ENCODE measurements at places on chromosomes 16 and 17. TPM values are rescaled to one million over a fixed set of nuclear protein-coding genes. Genes with fewer than 3 reads are reported as not detected.

Gene HSD11B2
- polyA plus RNA-seq = 14.8 TPM

Gene TMC7
- polyA plus RNA-seq = 1.7 TPM

Gene HES7
- not detected for polyA plus RNA-seq

Gene KRT39
- polyA plus RNA-seq = not detected

Gene PTX4
- polyA plus RNA-seq = not detected

Gene CCL4L2
- polyA plus RNA-seq = not detected

Gene DHX8
- polyA plus RNA-seq = 89.2 TPM

Gene ABCA8
- not detected for polyA plus RNA-seq

Gene ASPA
- 0.13 TPM for polyA plus RNA-seq

Gene KRT33A
- polyA plus RNA-seq = not detected

Gene FN3K
- 5.3 TPM for polyA plus RNA-seq

Gene NOL11
- polyA plus RNA-seq = 130 TPM

DNA sequence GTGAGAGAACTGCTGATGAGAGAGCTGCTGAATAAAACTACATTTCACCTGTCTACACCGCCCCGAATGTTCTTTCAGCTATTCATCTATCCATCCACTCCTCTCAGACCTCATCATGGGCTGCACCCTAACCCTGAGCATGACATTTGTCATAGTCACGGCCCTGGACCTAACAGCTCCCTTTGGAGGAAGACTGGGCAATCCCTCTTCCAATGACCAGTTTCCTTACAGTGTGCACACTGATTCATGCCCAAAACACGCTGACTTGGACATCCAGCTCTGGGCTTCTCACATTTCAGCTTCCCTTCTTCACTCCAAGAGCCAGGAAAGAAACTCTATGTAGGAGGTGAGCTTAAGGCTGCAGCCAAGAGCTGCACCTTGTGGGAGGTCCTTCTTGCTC is 41.8 kb upstream of the ARL4D start:
- DNase-seq = no peak
- H3K27ac ChIP-seq = no peak overlapping the region
- H3K4me1 ChIP-seq = peaks cover 13% of the 10 kb centered on the region
- H3K36me3 ChIP-seq = no peaks in the 10 kb centered on the region
- no peak overlapping the region for H3K4me3 ChIP-seq
- H3K27me3 ChIP-seq = no peaks in the 10 kb centered on the region

DNA sequence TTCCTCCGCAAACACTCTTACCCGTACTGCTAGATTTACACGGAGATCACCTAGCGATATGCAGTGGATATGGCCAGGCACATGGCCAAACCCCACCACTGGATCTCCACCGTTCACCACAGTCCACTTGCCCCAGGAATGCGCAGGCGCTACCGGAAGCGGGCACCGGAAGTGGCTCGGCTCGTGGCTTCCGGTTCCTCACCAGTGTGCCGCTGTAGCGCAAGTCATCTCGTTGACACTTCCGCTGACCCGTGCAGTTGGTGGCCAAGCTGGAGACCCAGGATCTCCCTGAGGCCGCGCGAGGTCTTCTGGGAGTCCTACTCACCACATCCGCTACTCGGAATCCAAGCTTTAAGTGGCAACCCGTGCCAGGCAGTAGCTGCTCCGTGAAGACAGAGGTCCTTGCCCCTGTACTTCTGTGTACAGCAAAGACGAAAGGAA is 11.5 kb downstream of the ZNF597 start:
- H3K27ac ChIP-seq = no peak overlapping the region
- H3K27me3 ChIP-seq = no peaks in the 10 kb centered on the region
- H3K36me3 ChIP-seq = no peaks in the 10 kb centered on the region

- H3K4me1 ChIP-seq = no peaks in the 10 kb centered on the region
- no peaks in the 10 kb centered on the region for H3K27me3 ChIP-seq
- H3K4me3 ChIP-seq = no peak overlapping the region
- H3K36me3 ChIP-seq = no peaks in the 10 kb centered on the region
Measured at GRCh38 chr16:11128211-11129141, 127.5 kb downstream of the SOCS1 start.

- H3K36me3 ChIP-seq = peaks cover 31% of the 10 kb centered on the region
- peak; percentile 71 for DNase-seq
- H3K27ac ChIP-seq = 0 out of 2 replicates have a peak overlapping the region, but pooled peaks have one; percentile 21
- H3K4me3 ChIP-seq = no peak overlapping the region
Measured at GRCh38 chr16:14249291-14250032, 178.3 kb downstream of the MRTFB start.

DNA sequence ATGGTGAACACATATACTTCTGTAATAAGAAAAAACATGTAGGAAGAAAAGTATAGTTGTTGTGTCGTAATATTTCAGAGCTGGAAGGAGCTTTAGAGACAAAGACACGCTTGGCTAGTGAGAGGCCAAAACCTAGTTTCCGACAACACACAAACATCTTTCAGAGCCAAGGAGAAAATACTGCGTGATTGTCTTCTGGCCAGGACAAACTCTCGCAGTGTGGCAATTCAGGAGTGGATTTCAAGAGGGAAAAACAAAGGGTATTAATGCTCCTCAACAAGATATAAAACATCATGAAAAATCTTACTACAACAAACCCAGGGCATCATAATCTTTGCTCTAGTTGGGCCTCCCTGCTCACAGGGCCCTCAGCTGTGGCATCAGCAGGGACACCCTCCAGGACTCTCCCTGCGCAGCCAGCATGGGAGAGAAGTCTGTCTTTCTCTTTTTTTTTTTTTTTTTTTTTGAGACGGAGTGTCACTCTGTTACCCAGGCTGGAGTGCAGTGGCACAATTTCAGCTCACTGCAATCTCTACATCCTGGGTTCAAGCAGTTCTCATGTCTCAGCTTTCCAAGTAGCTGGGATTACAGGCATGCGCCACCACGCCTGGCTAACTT is 66.4 kb downstream of the CYB5B start:
- no peaks in the 10 kb centered on the region for H3K4me1 ChIP-seq
- DNase-seq = no peak
- H3K27me3 ChIP-seq = no peaks in the 10 kb centered on the region
- no peak overlapping the region for H3K4me3 ChIP-seq
- H3K36me3 ChIP-seq = no peaks in the 10 kb centered on the region

DNA sequence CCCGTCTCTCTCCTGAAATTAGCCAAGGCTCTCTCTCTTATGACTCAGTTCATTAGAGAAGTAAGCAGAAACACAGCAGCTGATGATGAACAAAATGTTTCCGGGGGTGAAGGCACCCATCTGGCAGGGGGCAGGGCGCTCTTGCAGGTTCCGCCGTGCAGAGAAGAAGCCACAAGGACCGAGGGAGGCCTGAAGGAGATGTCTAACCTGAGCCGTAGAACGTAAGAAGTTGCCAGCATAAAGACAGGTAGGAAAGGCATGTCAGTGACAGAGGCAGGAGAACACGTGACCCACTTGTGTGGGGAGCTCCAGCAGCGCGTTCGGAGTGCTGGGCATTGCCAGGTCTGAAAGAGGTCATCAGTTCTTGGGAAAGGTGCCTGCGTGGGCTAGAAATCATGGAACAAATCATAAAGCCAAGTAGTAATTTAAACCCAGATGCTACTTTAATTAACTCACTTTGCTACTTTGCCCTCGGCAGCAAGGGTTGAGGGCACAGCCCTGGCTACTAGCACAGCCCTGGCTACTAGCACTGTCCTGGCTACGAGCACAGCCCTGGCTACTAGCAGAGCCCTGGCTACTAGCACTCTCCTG is 198.6 kb downstream of the RPTOR start:
- H3K4me3 ChIP-seq = no peak overlapping the region
- H3K27me3 ChIP-seq = no peaks in the 10 kb centered on the region
- 0 out of 2 replicates have a peak, but pooled peaks cover 13% of the 10 kb centered on the region for H3K4me1 ChIP-seq

DNA sequence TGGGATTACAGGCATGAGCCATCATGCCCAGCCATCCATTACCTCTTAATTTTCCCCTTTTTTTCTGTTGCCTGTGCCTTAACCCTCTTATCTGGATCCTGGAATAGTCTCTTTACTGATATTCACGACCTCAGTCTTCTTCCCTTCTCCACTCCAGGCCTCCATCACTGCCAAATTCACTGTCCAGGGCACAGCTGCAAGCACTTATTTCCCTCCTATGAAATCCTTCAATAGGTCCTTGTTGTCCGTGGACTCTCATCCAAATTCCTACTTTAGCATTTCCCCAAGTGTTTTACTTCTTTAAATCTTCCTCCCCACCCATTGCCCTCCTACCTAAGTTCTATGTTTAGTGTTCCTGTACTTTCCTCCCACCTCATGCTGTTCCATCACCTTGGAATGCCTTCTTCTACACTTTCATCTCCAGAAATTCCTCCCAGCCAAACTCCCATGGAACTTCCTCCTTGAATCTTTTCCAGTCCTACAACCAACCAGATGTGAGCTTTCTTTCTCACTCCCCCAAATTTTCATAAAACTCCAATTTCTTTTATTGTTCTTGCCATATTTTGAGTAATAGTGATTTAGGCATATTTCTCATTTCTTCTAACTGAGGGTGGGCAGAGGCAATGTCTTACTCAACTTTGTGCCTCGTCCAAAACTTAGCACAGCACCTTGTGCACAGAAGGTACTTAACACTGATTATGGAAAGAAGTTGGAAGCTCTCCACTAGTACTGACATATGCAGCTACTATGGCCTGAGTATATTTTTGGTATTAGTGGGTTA is 35.3 kb downstream of the FAM20A start:
- H3K27me3 ChIP-seq = no peaks in the 10 kb centered on the region
- no peak overlapping the region for H3K27ac ChIP-seq
- H3K4me1 ChIP-seq = no peaks in the 10 kb centered on the region
- no peak overlapping the region for H3K4me3 ChIP-seq

GRCh38 chr16:57999366-57999970 is 1.0 kb downstream of the ZNF319 start:
- H3K27me3 ChIP-seq = no peaks in the 10 kb centered on the region
- DNase-seq = no peak
- peaks cover 8% of the 10 kb centered on the region for H3K4me1 ChIP-seq
- no peak overlapping the region for H3K27ac ChIP-seq
- H3K36me3 ChIP-seq = peaks cover 1% of the 10 kb centered on the region
- H3K4me3 ChIP-seq = peak overlapping the region; percentile 95

DNA sequence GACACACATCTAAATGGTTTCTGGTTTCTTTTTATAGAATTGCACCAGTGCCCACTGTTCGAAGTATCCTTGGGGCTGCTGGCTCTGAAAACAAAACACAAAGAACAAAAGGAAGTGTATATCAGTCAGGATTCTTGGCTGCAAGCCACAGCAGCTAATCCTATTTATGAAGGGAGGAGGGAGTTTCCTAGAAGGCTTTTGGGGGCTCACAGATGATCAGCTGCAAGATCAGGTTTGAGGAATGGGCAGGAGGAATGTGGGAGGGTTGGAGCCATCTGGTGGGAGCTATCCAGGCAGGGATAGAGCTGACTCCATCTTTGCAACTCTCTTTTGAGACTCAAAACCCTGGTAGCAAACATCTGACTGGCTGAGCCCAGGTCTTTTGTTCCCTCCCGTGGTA is 118.3 kb upstream of the EEF2KMT start:
- peaks cover 47% of the 10 kb centered on the region for H3K27me3 ChIP-seq
- H3K27ac ChIP-seq = no peak overlapping the region
- no peak overlapping the region for H3K4me3 ChIP-seq

- H3K4me1 ChIP-seq = peaks cover 28% of the 10 kb centered on the region
- H3K27ac ChIP-seq = 0 out of 2 replicates have a peak overlapping the region, but pooled peaks have one; percentile 66
- H3K27me3 ChIP-seq = peaks cover 25% of the 10 kb centered on the region
- DNase-seq = peak; percentile 62
- peak overlapping the region; percentile 94 for H3K4me3 ChIP-seq
Measured at GRCh38 chr17:63842173-63842539, 329 bp downstream of the SMARCD2 start.

DNA sequence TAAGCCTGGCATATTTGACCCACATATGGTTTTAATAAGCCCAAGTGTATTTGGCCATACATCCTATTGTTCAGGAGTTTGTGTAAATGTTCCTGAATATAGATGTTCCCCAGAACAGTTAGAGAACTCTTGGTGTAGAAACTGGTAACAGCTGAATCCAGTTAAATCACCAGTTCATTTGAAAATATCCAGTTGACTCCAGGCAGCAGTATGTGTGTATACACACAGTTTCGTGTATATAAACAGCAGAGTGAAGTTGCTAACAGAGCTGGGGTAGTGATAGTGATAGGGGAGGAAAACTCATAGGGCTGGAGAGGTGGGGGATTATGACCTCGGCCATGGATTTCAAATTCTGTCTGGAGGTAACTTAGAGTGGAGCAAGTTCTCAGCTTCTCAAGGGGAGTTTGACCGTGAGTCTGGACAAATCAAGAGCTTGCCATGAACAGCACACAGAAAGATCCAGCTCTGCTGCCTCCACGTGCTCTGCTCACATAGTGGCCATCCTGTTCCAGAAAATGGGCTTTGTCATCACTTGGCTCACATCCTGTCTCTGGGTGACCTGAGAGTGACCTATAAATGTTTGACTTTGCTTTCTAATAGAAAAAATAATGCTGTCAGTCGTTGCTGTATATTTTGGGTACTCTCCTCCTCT is 30.6 kb upstream of the MMD start:
- H3K4me1 ChIP-seq = peaks cover 22% of the 10 kb centered on the region
- no peaks in the 10 kb centered on the region for H3K36me3 ChIP-seq
- no peak for DNase-seq
- no peak overlapping the region for H3K27ac ChIP-seq

GRCh38 chr17:49076573-49077384 is 55.8 kb upstream of the B4GALNT2 start:
- no peak for DNase-seq
- no peak overlapping the region for H3K27ac ChIP-seq
- no peak overlapping the region for H3K4me3 ChIP-seq
- H3K27me3 ChIP-seq = no peaks in the 10 kb centered on the region

- DNase-seq = no peak
- no peak overlapping the region for H3K4me3 ChIP-seq
- no peaks in the 10 kb centered on the region for H3K36me3 ChIP-seq
- H3K27me3 ChIP-seq = no peaks in the 10 kb centered on the region
Measured at GRCh38 chr17:74393346-74393942, 26.1 kb downstream of the GPR142 start.

GRCh38 chr17:80872001-80872500 is 119.6 kb upstream of the CHMP6 start:
- H3K27me3 ChIP-seq = no peaks in the 10 kb centered on the region
- H3K4me3 ChIP-seq = no peak overlapping the region
- H3K36me3 ChIP-seq = no peaks in the 10 kb centered on the region
- no peak overlapping the region for H3K27ac ChIP-seq

GRCh38 chr17:18987862-18988545 is 16.6 kb downstream of the FAM83G start:
- H3K4me1 ChIP-seq = no peaks in the 10 kb centered on the region
- H3K4me3 ChIP-seq = no peak overlapping the region
- no peak overlapping the region for H3K27ac ChIP-seq
- H3K27me3 ChIP-seq = no peaks in the 10 kb centered on the region

- peaks cover 3% of the 10 kb centered on the region for H3K4me1 ChIP-seq
- H3K4me3 ChIP-seq = no peak overlapping the region
- H3K36me3 ChIP-seq = no peaks in the 10 kb centered on the region
- peak; percentile 59 for DNase-seq
- peaks cover 40% of the 10 kb centered on the region for H3K27me3 ChIP-seq
Measured at GRCh38 chr16:2860826-2861567, 3.0 kb upstream of the PRSS22 start.
